ENCODE measurements at places on chromosomes 6 and 20.

DNA sequence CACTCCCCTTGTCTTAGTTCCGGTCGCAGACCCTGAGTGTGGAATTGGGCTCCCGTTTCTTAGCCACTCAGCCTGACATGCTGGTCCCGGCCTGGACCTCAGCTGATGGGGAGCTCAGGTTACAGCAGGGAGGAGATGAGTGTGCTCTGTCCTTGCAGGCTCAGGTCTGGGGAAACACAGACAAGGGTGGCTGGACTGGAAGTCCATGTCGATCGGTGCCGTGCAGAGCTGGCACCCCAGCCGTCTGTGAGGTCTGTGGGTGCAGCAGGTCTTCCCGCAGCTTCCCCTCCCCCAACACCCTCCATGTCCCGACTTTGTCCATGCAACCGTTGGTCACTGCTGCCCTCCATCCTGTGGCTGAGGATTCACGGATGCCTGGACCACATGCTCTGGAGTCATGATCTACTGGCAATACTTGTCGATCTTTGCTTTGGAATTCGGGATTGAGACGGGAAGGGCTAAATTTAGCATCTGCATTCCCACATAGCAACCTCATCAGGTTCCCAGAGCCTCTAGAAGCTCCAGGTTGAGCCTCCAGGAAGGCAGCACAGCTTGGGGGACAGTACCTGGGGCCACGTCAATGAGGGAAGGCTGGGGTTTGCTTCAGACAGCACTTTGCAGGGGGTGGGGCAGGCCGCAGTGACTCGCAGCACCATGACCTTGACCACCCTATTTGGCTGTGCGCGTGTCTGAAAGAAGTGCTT is 118.8 kb downstream of the PSMB1 start:
- DNase-seq, result no peak

DNA sequence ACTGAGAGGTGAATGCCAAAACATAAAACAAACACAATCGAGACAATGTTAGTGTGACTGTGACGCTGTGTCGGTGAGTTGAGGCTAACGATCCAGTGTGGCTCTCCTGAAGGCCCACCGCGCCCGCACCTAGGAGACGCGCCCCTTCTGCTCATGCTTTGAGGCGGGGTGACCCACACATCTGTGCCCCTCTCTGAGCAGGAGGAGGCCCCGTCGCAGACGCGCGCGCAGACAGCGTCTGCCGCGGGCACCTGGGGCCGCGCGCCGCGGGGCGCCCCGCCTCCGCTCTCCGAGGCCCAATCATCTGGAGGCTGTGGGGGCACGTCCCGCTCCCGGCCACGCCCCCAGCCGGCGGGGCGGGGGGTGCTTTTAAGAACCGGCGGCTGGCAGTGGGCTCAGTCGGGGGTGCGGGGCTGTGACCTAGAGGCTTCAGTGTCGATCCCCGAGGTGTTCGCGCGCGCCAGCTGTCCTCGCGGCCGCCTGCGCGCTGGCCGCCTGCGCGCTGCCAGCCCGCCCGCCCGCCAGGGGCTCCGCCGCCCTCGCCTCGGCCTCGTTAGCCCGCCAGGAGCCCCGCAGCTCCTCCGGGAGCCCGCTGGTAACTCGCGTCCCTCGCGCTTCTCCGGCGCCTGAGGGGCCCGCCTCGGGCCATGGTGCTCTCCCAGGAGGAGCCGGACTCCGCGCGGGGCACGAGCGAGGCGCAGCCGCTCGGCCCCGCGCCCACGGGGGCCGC is at the start of gene SLC16A10:
Gene SLC16A10 (plus strand): TSS at position 398 of the 730 bp plus-strand sequence. CDS start 250 bp downstream, at position 648.
- DNase-seq, result peak; percentile 74

- DNase-seq, result no peak
These were observed 124.9 kb downstream of the ADAT2 start for GRCh38 chr6:143325379-143326140.

DNA sequence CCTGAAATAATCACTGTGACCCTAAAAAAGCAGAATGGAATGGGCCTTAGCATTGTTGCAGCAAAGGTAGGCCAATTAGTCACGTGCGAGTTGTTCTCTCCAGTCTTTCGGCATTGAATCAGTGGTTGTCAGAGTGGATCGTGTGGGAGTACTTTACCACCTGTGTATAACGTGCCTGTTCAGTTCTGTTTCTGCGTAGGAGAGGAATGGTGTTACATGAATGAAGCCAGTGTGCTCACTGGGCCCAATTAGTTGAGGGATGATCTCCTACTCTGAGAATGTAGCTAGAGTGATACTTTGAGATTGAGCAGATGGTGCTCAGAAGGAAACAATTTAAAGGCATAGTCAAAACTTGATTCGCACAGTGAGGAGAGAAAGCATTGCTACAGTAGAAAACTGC is 72.4 kb upstream of the KIF25 start:
- DNase-seq, result no peak

DNA sequence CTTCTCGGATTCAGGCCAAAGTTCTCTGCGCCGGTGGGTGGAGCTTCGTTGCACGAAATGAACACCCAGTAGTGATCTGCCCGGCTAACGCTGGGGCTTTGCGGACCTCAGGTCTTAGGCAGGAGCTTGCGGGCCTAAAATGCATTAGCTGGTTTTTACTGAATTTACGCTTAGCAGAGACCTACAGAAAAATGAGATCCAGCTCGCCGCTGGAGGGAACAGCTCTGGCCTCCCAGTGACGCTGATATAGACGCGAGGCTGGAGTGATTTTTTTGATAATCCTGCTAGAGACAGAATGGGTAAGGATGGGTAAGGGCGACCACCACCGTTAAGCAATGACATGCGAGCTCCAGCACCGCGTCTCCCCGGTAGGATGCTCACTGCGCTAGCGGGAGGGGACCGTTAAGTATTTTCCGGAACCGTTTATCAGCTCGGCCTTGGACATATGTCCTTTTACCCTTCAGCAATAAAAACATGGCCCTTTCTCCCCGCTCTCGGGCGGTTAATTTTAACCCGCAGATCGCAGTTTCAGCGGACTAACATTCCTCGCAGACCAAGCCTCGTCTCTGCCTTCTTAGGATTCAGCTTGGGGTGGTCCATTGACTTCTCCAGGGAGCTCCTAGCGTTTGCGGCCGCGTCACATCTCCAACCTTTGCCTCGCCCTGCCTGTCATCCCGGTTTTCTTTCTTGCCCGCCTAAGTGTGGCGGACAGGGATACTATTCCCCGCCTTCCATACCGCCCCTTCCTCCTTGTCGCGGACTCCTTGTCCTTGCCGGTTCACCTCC is 109.3 kb downstream of the GPX5 start:
- no peak for DNase-seq

- DNase-seq, result no peak
These were observed 164.2 kb downstream of the GMPR start for GRCh38 chr6:16402581-16402900.

DNA sequence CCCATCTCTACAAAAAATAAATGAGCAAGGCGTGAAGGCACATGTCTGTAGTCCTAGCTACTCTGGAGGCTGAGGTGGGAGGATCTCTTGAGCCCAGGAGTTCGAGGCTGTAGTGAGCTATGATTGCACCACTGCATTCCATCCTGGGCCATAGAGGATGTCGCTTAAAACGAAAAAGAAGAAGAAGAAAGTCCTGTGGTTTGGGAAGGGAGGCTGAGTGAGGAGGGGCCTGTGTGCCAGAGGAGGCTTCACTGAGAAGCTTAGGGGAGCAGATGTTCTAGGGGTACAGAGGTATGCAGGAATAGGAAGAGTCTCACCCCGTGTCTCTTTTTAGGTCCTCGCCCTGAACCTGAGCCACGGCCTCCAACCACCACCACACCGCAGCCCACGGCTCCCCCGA is 4.2 kb downstream of the MMP9 start:
- DNase-seq, result no peak

DNA sequence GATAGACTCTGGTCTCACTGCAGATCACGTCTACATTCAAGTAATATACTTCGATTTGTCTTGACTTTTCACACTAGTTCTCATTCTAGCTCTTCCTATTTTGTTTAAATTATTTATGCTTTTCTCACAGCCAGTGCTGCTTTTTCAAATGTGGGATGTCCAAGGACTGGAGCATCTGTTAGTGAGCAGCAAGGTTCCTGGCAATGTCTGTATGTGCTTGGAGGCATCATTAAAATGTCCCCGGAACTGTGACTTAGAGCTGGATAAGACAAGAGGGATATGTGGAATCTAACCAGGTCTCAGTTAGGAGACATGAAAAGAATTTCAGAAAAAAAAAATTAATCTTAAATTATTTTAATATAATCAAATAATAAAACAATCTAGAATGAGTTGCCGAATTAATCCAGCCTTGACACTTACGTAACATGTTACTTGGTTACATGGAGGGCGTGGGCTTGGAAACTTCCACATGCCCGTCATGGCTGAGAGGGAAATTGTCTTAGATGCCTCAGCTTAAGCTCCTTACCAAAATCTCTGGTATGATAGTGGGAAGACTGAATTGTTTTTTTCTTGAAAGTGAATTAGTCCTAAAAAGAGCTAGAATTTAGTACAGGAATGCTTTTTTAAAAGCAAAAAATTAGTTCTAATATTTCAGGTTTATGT is 21.4 kb upstream of the CARMIL1 start:
- no peak for DNase-seq
